ENCODE measurements at places on chromosomes 5 and 9.

GRCh38 chr9:33619666-33620404 lies 95.8 kb downstream of the ANKRD18B start:
- DNase-seq, result no peak

DNA sequence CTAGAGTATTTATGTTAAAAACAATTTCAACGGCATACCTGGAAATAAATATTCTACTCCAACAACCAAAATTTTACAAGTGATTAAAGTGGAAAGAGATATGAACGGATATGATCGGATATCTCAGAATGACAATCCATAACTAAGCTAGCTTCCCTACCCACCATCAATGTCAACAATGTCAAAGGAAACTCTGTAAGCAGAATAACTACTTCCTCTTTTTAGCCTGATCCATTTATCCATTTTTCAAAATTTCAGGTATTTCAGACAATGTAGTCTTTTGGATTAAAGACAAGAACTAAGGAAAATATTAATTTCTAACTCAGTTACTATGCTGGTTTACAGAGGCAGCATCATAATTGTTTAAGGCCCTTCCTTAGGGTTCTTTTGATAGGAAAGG lies 188.7 kb downstream of the DENND1A start:
- DNase-seq, result no peak

GRCh38 chr5:56060276-56061110 lies 65.7 kb upstream of the IL6ST start:
- DNase-seq, result peak; percentile 70

GRCh38 chr5:81408496-81408895 lies 14.6 kb upstream of the ACOT12 start:
- DNase-seq, result no peak

DNA sequence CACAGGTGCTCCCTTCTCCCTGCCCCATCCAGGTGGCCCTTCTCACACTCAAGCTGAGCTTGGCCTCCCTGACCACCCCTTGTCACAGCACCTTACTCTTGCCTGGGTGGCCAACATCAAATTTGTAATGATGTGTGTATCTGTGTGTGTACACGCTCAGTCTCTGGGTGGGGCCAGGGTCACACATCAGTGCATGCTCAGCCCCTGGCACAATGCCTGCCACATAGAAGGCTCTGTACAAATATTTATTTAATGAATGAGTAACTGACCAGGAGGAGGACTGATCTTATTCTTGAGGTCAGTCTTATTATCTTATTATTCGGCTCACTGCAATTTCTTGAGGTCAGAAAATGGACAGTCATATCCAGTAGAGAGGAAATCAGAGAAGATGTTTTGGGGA lies 41.3 kb upstream of the HAND1 start:
- no peak for DNase-seq

DNA sequence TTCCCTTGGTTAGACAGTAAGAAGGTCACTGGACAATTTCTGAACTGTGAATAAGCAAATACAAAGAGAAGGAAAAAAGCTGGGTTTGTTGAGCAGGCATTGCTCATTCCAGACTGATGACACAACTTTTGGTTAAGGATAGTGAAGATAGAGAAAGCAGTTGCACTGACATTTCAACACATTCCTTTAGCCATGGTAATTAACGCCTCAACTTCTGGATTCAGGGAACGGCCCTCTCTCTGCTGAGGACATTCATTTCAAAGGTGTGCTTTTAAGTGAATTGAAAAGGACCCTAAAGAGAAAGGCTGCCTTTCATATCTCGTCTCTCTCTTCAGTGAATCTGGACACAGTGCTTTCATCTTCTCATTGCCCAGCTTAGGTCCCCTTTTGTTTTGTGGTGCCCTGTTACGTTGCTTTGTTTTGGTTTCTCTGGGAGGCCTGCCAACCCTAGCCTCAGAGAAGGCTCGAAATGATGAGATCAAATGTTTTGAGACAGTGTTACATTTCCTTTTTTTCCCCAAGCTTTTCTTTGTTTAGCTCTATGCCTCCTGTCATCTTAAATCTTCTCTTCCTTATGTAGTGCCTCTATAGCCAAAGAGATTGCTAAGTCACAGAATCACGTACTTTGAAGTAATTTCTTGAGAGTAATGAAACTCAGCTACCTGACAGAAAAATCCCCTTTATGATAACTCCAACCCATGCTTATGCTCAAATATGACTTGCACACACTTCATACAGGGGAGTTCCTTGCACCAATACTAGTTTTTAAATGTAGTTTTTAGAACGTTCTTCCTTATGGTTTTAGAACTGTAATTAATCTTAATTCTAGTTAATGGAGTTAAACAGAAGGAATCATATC lies 94.4 kb upstream of the IFNE start:
- peak; percentile 41 for DNase-seq

DNA sequence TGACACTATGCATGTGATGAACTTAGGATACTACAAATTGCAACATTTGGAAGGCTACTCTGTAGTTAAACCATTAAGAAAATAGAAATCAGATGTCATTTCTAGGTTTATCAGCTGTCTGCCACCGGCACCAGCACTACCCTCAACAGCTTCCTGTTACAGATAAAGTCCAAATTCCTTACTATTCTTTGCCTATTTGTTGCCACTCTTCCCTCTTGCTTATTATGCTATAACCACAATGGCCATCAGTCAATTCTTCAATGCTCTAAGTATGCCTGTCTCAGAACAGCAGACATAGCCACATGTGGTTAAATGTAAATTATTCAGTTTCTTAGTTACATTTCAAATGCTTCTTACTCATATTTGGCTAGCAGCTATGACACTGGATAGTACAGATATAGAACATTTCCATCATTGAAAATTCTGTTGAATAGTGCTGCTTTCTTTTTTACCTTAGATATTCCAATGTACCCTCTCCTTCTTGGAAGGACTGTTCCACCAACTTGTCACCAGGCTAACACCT lies 21.0 kb downstream of the DHX29 start:
- no peak for DNase-seq

- peak; percentile 30 for DNase-seq
Observed at GRCh38 chr5:32531885-32532520, 53.4 kb upstream of the SUB1 start.

- no peak for DNase-seq
Observed at GRCh38 chr9:116656501-116656971, 30.6 kb upstream of the TRIM32 start.
